Epithelial cell of prostate (primary cell): ENCODE measurements at places on chromosomes 16 and 17.

DNA sequence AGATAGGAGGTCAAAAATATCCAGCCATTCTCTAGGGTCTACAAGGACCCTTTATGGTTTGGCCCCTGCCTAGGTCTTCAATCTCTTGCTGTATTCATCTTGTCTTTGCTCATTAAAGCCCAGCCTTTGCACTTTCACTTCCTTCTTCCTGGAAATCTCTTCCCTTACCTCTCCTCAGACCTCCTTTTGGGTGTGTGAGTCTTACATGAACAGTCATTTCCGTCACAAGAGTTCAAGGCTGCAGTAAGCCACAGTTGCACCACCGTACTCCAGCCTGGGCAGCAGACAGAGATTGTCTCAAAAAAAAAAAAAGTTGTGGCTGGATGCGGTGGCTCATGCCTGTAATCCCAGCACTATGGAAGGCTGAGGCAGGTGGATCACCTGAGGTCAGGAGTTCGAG, 6.0 kb upstream of the ATP1B2 start:
- no peak for DNase-seq

DNA sequence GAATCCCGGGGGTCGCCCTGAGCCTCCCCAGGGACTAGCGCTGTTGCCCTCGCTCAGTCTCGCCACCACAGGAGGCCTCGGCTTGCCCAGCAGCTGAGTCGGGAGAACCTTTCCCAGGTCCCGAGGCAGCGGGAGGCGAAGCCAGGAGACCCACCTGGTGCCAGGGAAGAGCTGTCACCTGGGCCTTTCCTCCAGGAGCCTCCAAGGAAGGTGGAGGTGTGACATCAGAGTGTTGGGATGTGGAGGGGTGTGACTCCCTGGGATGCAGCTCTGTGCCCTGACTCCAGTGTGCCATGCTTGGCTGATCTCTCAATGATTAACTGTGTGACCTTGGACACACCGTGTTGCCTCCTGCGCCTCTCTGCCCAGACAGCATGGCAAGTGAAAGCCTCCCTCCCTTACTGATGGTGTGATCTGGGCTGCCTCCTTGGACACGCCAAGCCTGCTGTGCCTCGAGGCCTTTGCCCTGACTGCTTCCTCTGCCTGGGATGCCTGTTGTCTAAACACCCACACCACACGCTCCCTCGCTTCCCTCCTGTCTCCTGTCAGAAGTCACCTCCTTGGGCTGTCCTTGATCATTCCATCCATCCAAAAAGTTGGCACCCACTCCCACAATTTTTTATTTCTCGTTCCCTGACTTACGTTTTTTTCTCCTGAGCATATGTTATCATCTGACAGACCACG, 88.0 kb downstream of the CMIP start:
- DNase-seq, result no peak

DNA sequence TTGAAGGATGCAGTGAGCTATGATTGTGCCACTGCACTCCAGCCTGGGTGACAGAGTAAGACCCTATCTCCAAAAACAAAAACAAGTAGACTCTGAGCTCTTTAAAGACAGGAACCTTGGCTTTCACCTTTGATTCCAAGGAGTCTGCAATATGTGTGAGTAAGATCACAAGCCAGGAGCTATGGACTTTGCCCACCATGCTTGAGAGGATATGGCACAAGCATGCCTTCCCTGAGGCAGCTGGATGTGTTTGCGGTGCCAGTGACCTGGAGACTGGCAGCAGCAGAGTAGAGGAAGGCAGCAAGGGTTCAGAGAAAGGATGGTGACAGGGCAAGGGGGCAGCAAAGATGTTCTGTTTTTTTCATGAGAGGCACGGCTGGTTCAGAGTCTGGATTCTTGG, 14.5 kb upstream of the PRKCA start:
- DNase-seq, result no peak

DNA sequence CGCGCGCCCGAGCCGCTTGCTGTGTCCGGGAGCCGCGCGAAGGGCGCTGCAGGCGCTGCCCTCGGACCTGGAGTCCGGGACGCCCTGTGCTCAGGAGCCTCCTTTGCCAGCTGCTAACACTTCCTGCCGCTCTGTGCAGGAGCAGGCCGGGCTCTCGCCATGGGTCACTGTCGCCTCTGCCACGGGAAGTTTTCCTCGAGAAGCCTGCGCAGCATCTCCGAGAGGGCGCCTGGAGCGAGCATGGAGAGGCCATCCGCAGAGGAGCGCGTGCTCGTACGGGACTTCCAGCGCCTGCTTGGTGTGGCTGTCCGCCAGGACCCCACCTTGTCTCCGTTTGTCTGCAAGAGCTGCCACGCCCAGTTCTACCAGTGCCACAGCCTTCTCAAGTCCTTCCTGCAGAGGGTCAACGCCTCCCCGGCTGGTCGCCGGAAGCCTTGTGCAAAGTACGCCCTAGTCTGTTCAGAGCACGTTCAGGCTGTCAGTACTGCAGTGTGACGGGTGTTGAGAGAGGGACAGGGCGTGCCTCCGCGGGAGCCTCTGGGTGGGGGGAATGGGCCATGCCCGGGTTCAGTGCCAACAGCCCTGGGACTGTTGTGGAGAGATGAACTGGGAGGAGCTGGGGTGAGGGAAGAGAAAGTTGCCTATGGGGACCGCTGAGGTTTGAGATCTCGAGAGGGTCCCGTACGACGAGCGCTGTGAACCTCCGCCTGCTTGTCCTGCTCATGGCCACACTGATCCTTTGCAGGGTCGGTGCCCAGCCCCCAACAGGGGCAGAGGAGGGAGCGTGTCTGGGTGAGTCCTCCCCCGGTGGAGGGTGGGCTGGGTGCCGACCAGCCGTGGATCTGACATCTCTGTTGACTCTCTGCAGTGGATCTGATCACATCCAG, 1.3 kb downstream of the ZNF276 start:
- peak; percentile 62 for DNase-seq

GRCh38 chr17:42476411-42476810, 17.7 kb downstream of the ATP6V0A1 start:
- DNase-seq, result no peak

GRCh38 chr17:4369557-4370230, 3.2 kb upstream of the UBE2G1 start:
- DNase-seq, result no peak

DNA sequence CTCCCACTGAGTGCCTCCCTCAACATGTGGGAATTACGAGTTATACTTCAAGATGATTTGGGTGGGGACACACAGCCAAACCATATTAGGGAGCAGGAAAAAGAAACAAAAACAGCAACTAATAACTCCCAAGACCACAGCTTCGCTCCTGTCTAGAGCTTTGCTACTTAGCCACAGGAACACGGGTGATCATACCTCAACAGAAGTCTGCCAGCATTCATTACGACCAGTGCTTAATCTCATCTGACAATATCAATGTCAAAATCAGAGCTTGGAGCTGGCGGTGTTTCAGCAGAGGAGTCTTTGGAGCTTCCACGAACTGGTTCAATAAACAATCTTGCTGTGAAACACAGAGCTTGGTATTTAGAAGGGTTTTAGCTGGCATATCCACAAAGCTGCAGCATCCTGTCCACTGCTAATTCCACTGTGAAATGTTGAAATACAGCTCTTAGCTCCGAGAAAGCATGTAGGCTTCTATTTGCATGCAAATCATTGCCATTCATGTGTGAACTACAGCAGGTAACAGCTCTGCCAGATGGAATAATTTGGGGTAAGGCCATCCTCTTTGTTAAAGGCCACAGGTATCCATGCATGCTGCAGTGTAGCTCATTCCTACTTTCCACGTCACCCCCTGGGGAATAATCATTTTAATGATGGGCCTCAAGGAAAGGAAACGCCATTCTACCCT, 128.4 kb upstream of the GOT2 start:
- no peak for DNase-seq

DNA sequence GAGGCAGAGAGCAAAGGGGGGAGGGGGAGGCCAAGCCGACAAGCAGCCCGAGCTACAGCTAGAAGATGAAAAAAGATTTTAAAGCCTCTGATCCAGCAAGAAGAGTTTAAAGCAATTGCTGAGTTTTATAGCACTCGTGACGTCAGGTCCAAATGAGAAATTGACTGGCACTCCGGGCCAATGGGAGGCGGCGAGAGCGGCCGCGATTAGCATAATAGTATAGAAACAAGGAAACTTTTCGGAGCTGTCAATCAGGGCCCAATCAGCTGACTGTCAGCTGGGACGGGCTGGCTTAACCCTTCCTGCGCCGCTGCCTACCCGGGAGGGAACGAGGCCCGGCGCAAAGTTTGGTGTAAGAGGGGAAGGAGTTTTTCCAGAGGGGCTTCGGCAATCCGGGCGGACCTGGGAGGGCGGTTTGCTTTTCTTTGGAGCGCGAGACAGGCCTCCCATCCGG, at the start of gene MAF:
TSS of gene MAF (minus strand) at position 100 of the 454 bp plus-strand sequence. CDS start 835 bp downstream, outside the sequence.
- DNase-seq, result peak; percentile 85

- no peak for DNase-seq
Measured at GRCh38 chr17:62760059-62760944, 47.8 kb downstream of the MARCHF10 start.

GRCh38 chr16:62652441-62653120, 616.3 kb upstream of the CDH8 start:
- no peak for DNase-seq

DNA sequence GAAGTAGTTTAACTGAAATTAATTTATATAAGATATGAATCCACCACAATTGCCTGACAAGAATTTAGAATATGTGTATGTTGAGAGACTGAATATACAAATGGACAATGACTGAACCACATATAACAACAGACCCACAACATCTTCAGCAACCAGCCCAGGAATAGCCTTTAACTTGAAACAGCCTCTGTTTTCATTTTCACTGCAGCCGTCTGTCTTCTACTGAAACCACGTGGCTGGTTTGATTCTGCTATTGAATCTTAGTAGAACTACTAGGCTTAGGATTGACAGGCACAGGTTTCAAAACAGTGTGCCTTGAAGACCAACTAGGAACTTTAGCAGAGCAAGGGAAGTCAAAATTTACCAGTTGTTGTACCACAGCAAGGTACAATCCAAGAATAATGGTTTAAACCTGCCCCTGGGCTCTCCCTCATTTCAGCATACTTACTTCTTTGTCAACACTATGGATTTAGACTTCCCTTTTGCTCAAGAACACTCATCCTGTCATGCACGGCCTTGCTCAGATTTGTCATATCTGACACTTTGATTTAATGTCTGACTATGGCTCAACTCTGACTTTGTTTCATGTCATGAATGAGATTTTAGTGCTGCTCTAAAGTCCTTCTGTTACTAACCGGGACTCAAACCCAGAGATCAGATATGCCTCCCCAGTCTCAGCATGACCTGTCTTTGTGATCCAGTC, 355.0 kb downstream of the KIF2B start:
- DNase-seq, result peak; percentile 27

- no peak for DNase-seq
Measured at GRCh38 chr17:72164158-72164739, 43.4 kb downstream of the SOX9 start.

DNA sequence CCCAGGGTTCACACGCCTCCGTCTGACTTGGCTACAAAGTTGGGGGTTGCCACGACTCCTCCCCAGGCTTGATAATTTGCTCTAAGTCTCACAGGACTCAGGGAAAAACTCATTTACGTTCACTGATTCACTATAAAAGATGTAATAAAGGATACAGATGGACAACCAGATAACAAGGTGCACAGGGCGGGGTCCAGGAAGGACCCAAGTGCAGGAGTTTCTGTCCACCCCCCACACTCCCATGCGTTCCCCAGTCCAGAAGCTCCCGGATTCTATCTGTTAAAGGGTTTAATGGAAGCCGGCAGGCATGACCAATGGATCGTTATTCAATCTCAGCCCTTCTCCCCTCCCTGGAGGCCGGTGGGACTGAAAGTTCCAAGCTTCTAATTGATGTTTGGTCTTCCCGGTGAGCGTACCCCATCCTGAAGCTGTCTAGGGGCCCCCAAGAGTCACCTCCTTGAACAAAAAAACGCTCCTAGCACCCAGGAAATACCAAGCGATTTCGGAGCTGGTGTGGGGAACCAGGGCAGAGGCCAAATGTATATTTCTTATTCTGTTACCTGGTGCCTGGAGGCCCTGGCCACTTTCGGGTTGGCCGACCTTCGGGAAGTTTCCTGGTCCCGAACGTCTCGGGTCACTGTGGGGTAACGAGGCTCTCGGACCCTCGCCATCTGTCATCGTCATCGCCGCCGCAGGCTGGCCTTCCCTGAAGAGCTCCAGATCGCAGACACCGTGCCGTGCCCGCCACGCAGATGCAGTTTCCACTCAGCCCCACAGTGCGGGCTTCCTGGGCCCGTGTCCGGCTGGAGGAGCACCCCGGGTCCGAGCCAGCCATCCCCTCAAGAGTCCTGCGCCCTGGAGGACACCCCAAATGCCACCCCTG, 13.5 kb upstream of the METRNL start:
- no peak for DNase-seq

GRCh38 chr16:84842516-84843148, 22.8 kb downstream of the CRISPLD2 start:
- DNase-seq, result no peak

- no peak for DNase-seq
Measured at GRCh38 chr17:21275579-21276263, 8.8 kb upstream of the MAP2K3 start.

DNA sequence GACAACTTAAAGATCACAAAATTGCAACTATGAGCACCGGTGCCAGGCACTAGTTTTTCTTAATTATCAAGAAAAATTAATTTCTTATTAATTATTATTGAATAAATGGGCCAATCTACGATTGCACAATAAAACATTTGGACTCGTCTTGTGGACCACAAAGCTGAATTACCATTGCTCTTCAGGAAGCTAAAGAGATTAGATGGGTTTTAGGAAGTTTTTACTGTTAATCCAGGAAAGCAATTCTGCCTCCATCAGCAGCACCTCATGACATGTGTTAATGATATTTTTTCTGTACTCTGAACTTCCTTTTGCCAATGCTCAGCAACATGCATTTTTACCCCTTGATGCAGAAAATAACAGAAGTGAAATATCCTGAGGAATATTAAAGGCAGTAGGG, 37.9 kb downstream of the HS3ST3A1 start:
- DNase-seq, result no peak
